ENCODE measurements at places on chromosomes 7 and 10.

GRCh38 chr10:72508033-72508432 is 117.8 kb downstream of the MICU1 start:
- no peak for DNase-seq

DNA sequence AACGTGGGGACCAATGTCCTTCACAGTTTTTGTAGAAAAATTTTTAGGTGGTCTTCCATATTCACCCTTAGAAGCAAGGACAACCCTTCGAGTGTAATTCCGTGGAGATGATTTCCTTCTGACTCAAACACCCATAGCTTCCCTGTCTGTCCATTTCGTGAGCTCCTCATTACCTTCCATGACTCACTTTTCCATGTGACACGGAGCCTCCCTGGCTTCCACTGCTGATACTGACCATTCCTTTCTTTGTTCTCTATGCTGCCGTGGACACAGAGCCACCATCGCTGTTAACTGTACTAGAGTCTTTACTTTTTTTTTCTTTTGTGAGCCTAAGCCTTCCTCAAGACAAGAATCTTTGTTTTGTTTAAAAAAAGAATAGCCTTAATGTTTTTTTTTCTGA is 12.5 kb upstream of the ARMS2 start:
- no peak for DNase-seq

DNA sequence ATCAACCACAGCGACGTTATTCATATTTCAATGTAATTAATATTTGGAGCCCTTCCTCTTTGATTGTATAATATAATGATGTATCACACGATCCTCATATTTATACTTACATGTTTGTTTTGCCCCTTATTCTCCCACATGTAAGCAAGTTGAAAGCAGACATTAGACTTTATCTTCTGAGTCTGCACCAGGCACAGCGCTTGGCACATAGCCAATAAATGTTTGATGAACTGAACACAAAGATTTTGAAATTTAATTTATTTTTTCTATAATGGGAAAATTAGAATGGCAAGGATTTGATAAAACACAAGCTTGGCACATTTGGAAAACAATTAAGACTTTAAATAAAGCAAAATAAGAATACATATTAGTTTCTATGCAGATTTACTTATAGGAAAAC is 31.6 kb downstream of the ZFAND4 start:
- DNase-seq = no peak

DNA sequence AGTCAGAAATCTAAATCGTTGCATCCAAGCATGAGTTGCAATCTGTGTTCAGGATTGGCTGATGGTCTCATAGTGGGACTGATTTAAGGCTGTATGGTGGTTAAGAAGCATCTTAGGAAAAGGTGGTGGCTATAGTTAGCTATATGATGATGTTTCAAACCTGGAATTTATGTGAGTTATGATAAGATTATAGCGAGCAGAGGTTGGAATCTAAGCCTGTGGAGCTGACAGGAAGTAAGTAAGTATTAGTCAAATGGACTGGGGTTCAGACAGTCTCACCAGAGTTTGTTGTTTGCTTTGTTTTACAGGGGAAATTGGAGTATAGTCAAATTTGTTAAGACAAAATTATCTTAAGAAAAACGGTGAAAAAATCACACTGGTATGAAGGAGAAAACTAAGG is 56.7 kb downstream of the ANKRD7 start:
- DNase-seq = no peak

DNA sequence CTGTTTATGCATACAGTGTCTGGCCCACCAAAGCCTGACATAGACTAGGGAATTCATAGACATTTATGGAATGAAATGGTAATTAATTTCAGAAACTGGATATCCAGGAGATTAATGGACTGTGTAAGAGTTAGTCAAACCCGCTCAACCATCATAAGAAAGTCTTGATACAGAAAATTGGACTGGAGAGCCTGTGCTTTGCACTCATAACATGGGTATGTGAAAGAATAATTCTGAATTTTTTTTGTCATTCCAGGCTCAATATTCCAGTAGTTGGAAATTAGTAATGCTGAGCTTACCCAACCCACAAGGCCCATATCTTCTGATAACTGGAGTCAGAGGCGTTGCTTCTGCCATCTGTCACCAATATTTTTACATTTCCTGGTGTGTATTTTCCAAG is 799.7 kb upstream of the IGFBP3 start:
- DNase-seq = no peak

GRCh38 chr7:38851321-38851720 is 57.7 kb downstream of the VPS41 start:
- DNase-seq = no peak

DNA sequence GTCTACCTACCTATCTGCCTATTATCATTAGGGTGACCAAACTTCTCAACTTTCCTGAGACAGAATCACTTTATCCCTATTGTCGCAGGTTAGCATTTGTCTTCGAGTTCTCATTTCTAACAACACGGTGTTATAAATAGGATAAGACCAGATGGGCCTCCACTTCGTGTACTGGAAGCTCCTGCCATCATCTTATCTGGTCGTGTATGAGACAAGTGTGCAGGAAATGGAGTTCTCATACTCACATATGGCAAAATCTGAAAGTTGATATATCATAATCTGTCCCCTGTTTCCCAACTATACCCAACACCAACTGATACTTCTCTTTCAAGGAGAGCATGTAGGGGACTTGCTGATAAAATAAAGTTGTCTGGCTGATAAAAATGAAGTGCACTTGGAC is 287.4 kb upstream of the FOXK1 start:
- no peak for DNase-seq

GRCh38 chr7:145850636-145851035 is 266.0 kb upstream of the CNTNAP2 start:
- no peak for DNase-seq

DNA sequence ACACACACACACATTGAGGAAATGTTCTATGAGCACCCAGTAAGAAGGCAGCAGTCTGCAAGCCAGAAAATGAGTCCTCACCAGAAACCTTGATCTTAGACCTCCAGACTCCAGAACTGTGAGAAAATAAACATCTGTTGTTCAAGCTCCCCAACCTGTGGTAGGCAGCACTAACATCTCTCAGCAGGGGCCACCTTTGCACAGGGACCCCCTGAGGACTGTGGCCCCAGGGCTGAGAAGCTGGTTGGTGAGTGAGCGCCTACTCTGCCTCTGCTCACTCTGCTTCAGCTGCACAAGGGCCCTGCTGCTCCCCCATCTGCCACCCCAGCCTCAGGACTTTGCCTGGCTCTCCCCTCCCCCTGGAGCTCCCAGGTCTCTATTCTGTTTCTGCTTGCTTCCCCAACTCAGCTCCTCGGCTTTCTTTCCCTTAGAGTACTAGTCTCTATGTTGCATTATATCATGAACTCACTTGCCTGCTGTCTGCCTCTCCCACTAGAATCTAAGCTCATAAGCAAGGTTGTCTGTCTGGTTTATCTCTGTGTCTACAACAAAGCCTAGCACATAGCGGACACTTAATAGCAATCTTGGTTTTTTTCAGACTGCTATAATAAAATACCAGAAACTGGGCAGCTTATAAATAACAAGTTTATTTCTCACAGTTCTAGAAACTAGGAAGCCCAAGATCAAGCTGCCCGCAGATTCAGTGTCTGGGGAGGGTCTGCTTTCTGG is 40.4 kb upstream of the PRLHR start:
- DNase-seq = no peak

DNA sequence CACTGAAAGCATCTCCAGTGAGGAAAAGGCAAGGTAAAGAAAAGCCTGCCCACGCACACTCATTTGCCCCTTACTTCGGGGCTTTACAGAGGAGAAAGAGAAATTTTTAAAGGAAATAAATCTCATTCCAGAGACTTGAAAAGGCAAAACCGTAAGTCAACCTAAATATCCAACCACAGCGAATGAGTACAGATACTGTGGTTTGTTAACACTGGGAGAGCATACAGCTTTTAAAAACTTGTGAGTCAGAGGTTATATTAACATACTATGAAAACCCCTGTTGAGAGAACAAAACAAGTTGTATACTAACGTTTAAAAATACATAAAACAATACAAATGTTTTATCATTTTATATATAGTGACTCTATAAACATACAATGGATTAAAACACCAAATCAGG is 28.6 kb upstream of the ST7 start:
- DNase-seq = no peak

GRCh38 chr10:59019603-59020002 is 156.8 kb upstream of the PHYHIPL start:
- DNase-seq = no peak

- DNase-seq = peak; percentile 31
Observed at GRCh38 chr10:123582084-123582989, 83.8 kb upstream of the GPR26 start.

DNA sequence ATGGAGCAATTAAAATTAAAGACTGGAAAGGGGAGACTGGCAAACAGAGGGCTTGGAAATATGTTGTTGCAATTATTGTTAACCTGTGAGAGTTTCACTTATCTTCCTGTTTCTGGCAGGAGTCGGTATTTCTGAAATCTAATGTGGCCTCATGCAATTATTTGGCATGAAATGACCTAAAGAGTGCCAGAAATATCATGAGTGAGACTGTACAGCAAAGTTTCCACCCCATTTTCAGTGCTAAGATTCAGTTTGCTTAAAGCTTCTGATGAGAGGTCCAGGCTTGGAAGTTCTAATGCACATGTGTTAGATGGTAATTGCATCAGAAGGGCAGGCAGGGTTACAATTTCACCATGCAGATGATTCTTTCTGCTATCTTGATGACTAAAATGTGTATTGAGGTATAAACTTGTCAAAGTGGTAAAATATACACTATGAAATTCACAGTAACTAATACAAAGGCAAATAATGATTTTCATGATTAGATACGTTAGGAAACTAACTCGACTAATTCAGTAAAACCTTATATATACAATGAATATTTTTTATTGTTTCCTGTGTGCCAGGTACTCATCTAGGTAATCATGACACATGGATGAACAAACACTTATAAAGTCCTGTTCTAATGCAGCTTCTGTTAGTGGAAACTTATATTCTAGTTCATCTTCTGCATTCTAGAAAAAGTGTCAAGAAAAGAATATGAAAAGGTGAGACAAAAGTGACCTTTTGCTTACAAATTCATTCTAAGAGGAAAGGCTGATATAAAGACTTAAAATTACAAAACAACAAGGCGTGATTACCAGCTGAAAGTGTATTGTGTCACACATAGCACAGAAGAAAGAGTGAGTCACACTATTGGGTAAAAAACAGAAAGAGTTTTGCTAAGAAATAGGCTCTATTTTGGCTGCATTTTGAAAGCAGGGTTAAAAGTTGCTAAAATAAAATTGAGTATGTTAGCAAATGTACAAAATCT is 533.4 kb upstream of the SEMA3D start:
- no peak for DNase-seq

DNA sequence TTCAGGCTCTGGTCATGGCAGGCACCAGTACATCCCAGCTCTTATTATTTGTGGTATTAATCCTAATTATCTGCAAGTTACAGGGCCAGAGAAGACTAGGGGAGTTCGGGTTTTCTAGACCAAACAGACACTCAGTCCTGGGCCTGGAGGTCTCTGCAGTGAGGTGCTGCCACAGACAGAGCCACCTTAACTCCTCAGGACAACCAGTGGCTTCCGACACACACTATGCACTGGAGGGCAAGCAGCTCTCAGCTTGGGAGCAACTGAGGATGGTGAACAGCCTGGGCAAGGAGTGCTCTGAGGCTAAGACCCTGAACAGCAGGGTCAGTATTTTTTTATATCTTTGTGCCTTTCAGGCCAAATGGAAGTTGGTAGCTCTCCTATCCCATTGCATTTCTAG is 19.0 kb downstream of the ACTA2 start:
- no peak for DNase-seq

DNA sequence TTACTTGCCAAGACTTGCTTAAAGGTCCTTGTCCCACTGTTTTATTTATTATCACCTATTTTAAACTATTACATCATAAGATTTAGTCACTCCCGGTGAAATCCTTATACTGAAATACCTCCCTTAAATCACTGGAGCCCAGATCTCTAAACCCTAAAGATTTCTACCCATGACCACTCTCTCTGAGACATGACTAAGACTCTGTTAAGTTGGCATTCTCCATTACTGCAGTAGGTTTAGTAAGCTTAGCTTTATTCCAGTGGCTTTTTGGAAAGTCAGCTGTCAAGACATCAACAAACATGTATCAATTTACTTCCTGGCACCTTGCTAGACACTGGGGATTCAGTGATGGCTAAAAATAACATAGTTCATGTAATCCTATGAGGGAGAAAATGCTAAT is 874.2 kb downstream of the KCNMA1 start:
- no peak for DNase-seq

DNA sequence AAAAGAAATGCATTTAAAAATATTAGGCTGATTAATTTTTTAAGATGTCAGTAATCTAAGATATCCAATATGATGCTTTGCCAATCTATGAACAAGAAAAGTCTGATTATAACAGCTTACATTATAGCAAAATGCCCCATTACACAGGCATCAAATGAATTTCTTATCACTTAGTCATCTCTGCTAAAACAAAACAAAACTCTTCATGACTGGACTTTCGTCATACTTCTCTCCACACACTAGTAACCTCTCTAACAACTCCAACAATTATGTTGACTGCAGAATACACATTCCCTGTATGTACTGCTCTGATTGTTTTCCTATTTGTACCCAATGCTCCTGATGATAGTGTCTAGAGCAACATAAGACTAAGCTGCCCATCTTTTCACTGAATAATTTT is 3.8 kb upstream of the MKI67 start:
- DNase-seq = no peak
